ENCODE measurements at places on chromosomes 11 and 22. TPM values are rescaled to one million over a fixed set of nuclear protein-coding genes. Genes with fewer than 3 reads are reported as not detected.

GRCh38 chr22:31346255-31346732 is at the start of gene PATZ1:
Gene PATZ1, minus strand, starts transcription at chr22:31346346. Its CDS starts 744 bp downstream, at chr22:31345602.
- peak; percentile 61 for DNase-seq

DNA sequence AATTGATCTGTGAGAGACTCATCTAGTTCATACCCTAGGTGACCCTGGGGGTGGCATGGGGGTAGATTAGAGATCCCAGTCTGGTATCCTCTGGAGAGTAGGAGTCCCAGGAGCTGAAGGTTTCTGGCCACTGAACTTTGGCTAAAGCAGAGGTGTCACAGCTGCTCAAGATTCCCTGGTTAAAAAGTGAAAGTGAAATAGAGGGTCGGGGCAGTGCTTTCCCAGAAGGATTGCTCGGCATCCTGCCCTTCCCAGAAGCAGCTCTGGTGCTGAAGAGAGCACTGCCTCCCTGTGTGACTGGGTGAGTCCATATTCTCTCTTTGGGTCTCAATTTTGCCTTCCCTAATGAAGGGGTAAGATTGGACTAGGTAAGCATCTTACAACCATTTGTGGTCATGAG is 653 bp downstream of the IL18BP start:
- DNase-seq: no peak

DNA sequence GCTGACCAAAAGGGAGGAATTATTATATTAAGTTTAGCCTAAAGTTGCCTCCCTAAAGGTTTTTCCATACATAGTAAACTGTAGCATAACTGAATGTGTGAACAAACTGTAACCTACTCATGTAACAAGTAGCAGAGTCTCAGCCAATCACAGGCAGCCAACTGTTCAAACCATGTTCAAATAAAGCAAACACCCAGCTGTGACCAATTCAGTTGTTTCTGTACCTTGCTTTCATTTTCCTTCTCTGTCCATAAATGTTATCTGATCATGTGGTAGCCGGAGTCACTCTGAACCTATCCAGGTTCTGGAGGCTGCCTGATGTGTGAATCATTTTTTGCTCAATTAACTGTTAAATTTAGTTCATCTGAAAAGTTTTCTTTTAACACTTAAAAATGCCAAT is 373.5 kb downstream of the GUCY1A2 start:
- DNase-seq: no peak

GRCh38 chr11:27720277-27720830 is 20.1 kb upstream of the BDNF start:
- DNase-seq: peak; percentile 86

DNA sequence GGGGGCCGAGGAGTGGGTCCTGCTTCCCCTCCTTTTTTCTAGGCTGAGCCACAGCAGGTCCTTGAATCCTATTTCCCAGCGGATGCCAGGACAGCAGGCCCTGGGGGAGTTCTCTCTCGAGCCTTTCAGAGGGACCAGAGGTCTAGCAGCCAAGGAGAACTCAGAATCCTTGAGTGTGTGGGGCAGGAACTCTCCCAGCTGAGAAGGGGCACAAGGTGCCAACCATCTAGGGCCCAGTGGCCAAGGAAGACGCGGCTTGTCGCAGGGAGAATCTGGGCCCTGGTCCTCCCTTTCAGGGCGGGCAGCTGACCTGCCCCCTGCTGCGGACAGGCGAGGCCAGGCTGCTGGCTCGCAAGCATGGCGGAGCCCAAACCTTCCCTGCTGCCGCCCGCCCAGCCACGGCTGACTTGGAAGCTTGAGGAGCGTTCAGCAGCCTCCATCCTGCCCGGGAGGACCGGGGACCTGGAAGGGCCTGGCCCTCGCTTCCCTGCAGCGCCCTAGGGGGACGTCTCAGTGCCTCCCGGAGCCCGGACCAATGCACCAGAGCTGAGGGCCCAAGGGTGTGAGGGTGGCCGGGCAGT is 972 bp upstream of the TSSC4 start:
- DNase-seq: no peak

KLHDC7B gene
- polyA plus RNA-seq: not detected

DNA sequence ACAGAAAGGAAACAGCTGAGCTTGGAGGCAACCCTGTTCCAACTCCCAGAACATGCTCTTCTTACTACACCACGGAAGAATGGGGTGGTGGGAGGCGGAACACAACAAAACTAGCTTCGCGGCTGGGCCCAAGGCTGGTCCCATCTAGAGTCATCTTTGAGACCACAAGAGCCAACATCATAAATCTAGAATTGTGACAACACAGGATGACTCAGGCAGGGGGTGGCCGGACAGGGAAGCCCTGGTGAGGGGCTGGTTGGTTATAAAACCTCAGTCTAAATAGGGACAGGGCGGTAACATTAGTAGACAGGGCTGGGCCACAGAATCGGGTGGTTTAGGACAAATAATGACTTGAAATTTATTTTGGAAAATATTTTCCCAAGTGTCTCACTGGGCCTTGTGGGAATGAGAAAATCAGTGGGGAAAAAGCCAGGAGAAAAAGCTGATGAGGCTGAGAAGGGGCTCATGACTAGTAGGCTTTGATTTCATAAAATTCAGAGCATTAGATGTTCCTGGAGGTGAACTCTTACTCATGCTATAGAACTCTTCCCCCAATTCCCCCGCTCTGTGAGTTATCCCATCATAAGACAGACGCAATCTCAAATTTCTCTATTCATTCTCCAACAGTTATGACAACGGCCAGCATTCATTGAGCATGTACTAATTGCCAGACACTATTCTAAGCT is 151.8 kb upstream of the TIMP3 start:
- no peak for DNase-seq

All from H1 (cell line).